ENCODE measurements at places on chromosomes 7 and 10. TPM values are rescaled to one million over a fixed set of nuclear protein-coding genes. Genes with fewer than 3 reads are reported as not detected.

NODAL gene
- not detected for total RNA-seq

DNA sequence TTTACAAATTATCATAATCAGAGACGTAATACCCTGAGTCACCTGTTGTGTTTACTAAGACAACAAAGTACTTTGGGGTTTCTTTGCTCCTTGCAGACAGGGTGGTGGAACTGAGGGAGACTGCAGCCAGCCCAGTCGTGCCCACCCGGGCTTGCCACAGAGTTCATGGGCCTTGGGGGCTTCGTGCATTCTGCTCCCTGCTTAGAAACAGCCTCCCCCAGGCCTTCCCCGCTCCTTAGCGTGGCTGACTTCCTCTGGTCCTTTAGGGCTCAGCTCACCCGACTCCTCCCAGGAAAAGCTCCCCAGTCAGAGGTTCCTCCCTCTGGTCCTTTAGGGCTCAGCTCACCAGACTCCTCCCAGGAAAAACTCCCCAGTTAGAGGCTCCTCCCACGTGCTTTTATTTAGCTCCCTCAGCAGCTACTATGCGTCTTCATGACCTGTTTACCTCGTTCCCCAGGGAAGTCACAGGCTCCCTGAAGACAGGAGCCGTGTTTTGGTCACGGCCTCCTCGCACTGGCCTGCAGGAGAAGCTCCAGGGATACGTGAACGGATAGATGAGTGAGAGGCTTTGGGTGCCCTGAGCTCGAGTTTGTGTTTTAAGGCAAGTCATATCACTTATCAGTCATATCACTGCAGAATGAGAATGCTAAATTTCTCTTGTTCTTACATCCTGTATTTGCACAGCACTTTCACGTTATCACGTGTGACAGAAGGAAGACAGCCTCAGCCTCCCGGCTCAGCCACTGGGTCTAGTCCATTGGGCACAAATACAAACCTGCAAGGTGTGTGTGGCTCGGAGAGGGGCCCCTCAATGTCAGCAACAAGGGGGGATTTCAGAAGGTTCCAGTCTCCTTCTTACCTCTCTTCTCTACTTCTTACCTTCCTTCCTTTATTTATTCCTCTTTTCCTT, 52.7 kb upstream of the VIPR2 start:
- peak overlapping the region; percentile 97 for H3K27ac ChIP-seq
- peak overlapping the region; percentile 79 for H3K4me3 ChIP-seq
- peak; percentile 85 for DNase-seq
- H3K4me1 ChIP-seq: peaks cover 23% of the 10 kb centered on the region
- H3K36me3 ChIP-seq: no peaks in the 10 kb centered on the region

COL28A1 gene
- total RNA-seq: not detected

MEST gene
- total RNA-seq: 5.8 TPM

DNA sequence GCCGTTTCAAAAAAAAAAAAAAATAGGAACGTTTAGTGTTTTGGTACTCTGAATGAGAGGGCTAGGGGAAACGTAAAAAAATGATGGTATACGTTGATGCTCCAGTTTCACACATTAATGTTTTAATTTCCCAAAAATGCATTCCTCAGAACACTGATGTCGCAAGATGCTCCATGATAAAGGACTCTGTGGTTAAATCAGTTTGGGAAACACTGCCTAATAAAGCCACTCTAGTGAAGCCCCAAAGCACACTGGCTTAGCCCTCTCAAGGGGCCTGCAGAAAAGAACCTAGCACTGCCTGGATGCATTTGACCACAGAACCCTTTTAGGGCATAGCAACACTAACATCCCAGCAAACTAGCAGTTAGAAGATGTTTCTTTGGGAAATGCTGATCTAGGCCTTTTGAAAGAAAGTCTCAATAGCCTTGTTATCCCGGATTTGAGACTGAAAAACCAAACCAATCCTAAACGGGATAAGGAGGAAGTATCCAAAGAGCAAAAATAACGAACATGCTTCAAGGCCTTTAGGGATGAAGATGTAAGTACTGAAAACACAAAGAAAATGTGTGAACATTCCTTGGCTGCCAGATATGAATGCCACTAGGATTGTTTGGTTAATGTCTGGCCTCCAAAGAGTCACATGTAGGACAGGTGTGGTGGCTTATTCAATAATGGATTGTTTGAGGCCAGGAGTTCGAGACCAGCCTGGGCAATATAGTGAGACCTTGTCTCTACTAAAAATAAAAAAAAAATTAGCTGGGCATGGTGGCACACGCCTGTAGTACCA, 11.0 kb downstream of the DLG5 start:
- H3K27me3 ChIP-seq: peaks cover 3% of the 10 kb centered on the region
- H3K4me3 ChIP-seq: no peak overlapping the region
- H3K27ac ChIP-seq: no peak overlapping the region
- H3K4me1 ChIP-seq: no peaks in the 10 kb centered on the region
- no peaks in the 10 kb centered on the region for H3K36me3 ChIP-seq

NPSR1 gene
- not detected for total RNA-seq

GRCh38 chr7:1060315-1061072, 16.1 kb downstream of the GPR146 start:
- H3K27ac ChIP-seq: no peak overlapping the region
